Activated T-cell treated with anti-CD3 and anti-CD28 coated beads, Interleukin-2, amount 50 U/mL, for 24 hours (primary cell): ENCODE measurements at places on chromosomes 1 and 21.

DNA sequence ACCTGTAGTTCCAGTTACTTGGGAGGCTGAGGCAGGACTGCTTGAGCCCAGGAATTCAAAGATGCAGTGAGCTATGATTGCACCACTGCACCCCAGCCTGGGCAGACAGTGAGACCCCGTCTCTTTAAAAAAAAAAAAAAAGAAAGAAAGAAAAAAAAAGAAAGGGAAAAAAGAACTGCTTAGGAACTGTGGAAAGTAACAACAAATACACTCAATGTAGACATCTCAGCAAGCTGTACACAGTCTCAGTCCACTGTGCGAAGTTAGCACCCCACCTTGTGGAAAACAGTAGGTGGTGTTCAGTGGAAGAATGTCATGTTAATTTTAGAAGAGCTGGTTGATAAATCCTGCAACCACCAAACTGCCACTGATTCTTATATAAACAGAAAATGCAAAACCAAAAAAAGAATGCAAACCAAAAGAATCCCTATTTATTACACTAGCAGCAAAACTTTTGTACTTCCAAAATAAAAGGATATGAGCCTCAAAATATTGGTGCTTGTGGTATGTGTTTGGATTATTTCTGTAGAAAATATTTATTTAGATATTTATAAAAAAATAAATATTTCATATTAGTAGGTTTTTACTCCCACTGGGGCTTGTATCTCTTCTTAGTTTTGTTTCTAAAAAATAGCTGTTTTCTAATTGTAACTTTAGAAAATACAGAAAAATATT, 31.1 kb downstream of the ALG14 start:
- DNase-seq: no peak

DNA sequence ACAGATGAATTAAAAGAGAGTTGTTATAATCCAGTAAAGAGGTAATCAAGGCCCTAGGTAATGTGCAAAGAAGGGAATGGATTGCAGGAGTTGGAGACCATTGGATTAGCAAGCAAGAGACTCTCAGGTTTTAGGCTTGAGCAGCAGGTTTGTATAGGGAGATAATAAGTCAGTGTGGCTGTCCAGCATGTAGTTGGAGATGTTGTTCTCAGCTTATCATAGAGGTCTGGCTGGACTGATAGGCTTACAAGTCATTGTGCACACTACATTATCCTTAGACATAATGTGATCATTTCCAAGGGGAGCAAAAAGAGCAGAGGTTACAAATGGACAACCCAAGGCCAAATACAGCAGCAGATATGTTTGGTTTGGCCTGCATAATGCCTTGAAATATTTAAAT, 45.9 kb upstream of the SAMD13 start:
- DNase-seq: no peak

GRCh38 chr1:75423616-75424015, 187.3 kb downstream of the SLC44A5 start:
- DNase-seq: no peak

DNA sequence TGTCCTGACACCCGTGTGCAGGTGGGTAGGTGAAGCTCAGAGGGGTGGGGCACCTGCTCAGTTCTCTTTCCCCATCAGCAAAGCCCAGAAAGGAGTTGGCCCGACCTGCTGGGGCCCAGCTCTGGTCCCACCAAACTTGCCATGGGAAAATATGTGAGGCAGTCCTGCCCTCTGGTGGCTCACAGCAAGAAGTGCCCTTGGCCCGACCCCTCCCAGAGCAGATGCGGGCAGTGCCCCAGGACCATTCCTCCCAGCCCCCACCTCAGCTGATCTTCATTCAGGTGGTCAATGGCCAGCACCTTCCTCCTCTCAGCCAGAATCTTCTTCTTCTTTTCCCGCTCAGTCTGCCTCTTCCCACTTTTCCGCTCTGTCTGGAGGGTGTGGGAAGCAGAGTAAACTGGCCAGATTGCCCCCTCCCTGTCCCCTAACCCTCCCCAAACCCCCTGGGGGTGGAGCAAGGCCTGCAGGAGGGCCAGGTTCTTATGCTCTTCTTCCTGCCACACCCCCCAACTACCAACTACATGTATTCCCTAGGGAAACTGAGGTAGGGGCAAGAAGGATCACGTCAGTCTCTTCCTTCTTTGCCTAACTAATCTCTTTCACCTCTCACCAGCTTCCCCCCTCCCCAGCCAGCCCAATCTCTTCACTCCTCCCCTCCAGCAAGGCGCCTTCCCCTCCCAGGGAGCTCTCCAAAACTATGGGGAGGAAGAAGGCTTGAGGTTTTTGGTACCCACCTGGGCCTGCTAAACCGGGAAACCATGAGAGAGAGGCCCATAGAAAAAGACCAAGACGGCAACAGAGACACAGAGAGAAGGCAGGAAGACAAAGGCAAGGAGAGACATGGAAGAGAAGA, 15.6 kb downstream of the TNNT2 start:
- peak; percentile 35 for DNase-seq

- no peak for DNase-seq
Measured at GRCh38 chr1:6546326-6546725, 8.0 kb downstream of the NOL9 start.

DNA sequence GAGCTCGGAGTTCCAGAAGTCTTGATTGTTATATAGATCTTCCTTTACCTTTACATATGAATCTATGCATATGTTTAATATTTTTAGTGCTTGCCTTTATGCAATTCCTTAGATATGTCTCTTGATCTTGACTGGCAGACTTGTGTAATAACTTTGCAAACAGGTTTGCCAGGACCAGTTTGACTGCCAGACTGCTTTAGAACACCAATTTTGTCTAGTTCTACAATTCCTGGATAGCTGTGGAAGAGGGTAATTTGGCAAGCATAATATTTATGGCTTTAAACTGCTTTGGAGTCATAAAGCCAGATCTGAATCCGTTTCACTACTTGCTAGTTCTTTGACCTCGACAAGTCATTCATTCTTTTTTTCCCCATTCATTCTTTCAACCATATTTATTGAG, 250.0 kb downstream of the FAF1 start:
- DNase-seq: no peak

GRCh38 chr1:148355976-148356375, 127.1 kb downstream of the PPIAL4G start:
- DNase-seq: no peak
